ENCODE measurements at places on chromosomes 4 and X.

- no peak for DNase-seq
These were observed 240.2 kb upstream of the F9 start for GRCh38 chrX:139290310-139290709.

- DNase-seq: no peak
These were observed 424.2 kb downstream of the PDGFC start for GRCh38 chr4:156547439-156547838.

DNA sequence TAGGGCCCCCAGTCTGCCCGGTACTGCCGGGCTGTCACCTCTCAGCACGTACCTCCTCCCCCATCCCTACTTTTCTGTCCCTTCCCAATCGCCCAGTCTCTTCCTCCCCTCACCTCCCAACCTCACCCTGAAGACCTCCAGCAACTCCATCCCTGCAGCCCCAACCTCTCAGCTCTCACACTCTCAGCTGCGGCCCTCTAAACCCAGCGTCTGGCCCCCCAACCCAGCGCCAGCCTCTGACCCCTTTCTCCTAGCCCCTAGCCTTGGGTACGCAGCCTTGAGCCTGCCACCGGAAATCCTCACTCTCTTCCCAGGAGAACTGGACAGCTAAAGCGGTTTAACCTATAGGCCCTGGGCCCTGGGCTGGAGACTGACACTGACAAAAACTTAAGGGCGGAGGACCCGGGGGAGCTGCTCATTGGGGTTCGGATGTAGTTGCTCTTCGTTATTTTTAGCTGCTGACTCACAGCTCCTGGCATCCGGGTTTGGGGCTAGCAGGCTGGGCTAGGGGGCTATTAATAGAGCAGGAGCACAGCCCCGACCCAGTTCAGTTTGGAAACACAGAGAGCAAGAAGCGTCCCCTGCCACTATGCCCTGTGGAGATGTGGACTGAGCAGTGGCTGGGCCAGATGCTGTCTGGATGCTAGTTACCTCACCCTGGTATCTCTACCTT is 9.6 kb upstream of the DLG3 start:
- no peak for DNase-seq

DNA sequence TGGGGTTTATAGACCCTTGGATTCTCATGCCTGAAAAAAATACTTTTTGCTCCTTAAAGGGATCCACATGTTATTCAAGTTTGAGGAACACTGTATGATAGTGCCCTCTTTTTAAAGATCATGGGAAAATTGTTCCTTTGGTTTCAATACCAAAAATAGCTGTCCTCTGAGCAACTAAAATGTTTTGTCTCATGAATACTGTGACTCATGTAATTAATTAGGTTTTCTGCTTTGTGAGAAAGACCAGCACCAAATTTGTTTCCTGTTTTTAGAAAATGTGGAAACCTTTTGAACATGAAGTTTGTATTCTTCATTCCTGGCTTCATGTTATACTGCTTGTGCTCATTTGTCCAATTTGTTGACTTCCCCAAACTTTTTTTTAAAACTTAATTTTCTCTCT is 127.6 kb upstream of the SH3RF1 start:
- DNase-seq: no peak

GRCh38 chr4:56425518-56425917 is 9.9 kb downstream of the PPAT start:
- DNase-seq: no peak

DNA sequence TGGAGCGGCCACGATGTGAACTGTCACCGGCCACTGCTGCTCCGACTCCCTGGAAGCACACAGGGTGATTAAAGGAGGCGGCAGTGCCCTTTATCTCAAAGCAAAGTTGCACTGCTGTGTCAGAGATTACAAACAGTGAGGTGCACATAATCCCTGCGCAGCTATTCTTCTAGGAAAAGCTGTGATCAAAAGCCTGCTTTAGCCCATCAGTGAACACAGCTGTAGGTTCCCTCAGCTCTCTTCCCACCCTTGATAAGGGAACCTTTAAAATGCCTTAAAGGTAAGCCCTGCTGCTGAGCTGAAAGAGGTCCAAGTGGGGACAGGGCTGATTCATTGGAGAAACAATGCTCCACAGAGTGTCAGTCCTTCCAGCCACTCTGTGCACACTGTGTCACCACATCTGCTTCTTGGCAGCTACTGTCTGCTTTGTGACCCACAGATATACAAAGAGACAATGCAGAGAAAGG is 127.6 kb downstream of the EIF4E start:
- no peak for DNase-seq

DNA sequence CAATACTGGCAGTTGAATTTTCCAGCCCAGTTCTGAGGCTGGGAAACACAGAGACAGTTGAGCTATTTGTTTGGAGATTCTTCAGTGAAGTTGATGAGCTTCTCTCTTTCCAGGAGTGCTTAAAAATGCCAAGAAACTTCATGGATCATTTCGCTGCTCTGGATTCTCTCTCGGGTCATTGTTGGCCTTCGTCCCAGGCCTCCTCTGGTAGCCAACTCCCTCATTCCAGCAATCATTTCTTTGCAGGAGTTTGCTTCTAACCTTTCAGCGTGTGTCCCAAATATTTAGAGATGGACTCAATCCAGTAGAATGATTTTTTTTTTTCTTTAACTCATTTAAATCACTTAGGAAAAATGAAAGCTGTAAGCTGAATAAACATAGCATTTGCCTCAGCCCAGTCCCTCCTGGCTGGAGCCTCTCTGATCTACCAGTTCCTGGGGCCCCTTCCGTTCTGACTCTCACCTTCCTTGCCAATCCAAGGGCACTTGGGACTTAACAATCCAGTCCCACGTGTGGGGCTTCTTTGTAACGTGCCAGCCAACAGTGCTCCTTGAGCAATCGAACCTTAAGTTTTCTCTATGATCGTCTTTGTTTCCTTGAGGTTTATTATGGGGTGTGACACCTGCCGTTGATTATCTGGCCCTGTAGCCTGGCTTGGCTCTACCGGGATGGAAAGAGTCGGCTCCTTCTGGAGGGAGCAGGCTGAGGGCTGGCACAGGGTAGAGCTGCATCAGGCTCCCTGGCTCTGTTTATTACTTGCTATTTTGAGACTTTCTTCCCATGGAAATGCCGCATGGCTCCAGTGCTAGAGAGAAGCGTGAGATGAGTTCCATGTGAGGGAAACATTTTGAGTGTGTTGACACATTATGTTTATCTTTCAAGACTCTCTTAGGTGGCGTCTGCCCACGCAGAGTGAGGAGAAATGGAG is 80.4 kb upstream of the GPC4 start:
- DNase-seq: peak; percentile 46
